ENCODE measurements at places on chromosomes 4 and X.

GRCh38 chr4:53122280-53123116 lies 243.4 kb downstream of the SCFD2 start:
- DNase-seq = no peak

- DNase-seq = no peak
These were observed 832 bp downstream of the EGFL6 start for GRCh38 chrX:13570261-13570605.

DNA sequence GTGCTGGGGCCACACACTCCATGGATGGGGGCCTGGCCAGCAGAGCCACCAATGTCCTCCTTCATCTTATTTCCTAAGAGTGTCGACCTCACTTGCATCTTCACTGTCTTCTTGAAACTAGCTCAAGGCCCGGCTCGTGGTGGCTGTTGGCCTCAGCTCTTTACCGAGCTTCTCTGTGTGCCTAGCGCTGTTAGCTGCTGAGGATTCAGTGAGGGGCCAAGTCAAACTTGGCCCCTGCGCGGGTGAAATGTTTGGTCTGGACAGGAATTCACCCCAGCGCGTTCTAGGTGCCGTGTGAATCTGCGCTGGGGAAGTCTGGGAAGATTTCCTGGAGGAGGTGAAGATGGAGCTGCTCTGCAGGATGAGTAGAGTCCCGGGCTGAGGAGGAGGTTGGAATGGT lies 8.5 kb downstream of the SORCS2 start:
- no peak for DNase-seq

DNA sequence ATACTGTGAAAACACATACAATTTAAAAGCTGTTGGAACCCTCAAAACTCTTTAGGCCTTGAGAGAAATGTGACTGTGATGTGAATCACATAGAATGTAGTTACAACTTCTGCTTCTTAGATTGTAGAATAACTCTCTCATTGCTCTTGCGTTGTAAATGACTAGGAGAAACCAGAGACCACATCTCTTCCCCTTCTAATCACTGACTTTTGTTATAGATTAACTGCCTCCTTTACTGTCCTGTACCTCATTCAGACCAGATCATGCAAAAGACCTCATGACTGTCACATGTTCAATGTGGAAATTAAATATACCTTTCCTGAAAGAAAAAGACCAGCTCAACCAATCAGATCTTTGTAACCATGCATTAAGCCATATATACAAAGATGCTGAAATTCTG lies 43.2 kb upstream of the NEIL3 start:
- no peak for DNase-seq

DNA sequence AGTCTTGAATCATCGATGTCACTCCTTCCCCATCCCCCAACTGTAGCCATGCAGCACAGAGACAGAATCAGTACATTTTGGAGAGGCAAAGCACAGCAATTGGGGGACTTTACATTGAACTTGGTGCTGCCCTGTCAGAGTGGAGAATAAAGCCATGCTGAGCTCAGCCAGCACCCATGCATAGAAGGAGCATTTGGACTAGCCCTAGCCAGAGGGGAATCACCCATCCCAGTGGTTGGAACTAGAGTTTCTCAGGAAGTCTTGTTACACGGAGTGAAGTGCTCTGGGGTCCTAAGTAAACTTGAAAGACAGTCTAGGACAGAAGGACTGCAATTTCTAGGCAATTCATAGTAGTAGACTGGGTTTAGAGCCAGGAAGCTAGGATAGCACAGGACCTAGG lies 49.6 kb downstream of the STPG2 start:
- DNase-seq = no peak

DNA sequence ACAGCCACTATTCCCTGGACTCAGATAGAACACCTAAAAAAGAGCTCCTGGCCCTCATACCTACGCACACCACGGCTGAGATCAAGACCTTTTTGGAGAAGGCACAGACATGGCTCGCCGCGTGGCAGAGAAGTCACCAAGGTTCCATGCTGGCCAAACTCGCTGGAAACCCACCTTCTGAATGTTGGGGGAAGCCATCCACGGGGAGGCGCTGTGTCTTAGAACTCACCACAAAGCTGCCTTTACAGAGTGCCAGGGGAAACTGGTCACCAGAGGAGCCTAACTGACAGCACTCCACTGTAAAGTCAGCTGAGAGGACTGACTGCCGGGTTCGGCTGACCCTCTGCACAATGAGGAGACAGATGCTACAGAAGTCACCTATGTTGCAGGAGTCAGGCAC lies 97.9 kb downstream of the NEUROG2 start:
- DNase-seq = no peak

DNA sequence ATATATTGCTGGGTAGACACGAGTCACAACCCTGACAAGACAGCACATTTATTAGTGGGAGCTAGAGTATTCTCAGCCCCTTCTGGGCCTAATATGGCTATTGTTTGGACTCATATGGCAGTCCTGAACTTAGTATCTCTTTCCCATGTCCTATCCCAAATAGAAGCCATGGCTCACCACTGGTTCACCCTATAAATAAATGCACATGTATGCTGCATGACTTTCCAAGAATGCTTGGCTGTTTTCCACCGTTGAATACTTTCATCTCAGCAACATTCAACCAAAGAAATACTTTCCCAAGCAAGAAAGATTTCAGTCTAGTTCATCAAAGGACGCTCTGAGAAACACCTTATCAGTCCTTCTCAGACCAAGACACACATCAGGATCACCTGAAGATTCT lies 36.7 kb downstream of the SMPX start:
- DNase-seq = no peak

All from activated T-cell treated with anti-CD3 and anti-CD28 coated beads for 1 hour (primary cell).